ENCODE measurements at places on chromosomes 7 and 10.

GRCh38 chr7:151735186-151735850 is 141.6 kb downstream of the PRKAG2 start:
- peak; percentile 73 for DNase-seq

DNA sequence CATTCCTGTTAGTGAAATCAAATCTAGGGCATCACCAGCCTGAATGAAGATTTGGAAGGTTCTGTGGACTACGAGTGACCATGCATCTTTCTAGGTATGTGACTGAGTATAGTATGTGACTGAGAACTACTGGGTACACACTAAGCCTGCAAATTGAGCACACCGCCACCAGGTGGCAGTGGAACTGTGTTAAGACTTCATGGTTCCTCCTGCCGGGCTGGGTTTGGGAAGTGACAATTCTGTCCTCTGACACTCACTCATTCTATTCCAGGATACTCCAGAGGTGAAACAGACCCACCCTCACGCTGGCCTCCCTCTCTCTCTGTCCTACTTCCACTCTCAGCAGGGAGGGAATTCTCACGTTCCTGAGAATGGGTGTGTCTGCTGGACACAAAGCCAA is 84.0 kb upstream of the TMEM248 start:
- DNase-seq, result no peak

GRCh38 chr10:133516057-133516456 is 11.1 kb upstream of the CYP2E1 start:
- DNase-seq, result no peak

- DNase-seq, result no peak
Observed at GRCh38 chr7:18721429-18721828, 225.9 kb downstream of the HDAC9 start.

GRCh38 chr7:50792342-50793119 is 9.8 kb upstream of the GRB10 start:
- no peak for DNase-seq

GRCh38 chr10:124170631-124171030 is 77.2 kb upstream of the CHST15 start:
- no peak for DNase-seq

GRCh38 chr7:131538813-131539179 is 17.6 kb downstream of the PODXL start:
- peak; percentile 90 for DNase-seq

GRCh38 chr7:12013983-12014382 is 182.0 kb upstream of the THSD7A start:
- no peak for DNase-seq

- DNase-seq, result no peak
Observed at GRCh38 chr10:75428434-75429158, 2.8 kb upstream of the LRMDA start.

DNA sequence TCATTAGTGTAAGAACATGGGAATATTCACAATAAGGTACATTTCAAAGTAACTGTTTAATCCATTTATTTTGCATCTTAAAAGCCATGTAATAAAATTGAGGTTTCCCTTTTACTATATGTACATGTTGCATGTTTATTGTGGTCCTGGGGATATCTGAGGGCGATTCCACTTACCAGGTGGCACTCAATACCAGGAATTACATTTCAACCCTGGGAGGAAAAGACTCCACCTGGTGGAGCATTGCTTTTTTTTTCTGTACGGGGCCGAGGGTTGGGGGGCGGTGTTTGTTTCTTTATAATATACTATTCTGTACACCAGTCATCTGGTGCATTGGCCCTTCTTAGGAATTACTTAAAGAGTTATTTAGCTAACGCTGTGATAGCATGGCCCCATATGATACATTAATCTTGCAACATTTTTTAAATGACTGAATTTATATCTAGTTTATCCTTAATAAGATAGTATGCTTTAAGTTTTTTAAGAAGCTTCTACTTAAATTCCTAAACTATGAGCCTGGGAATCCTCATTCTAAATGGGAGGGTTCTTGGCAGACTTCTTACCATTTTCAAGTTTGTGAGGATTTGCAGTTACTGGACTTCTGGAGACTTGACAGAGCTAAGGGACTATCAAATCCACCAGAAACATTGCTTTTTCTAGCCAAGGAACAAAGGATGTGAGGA is 7.2 kb upstream of the HGF start:
- DNase-seq, result no peak

- peak; percentile 63 for DNase-seq
Observed at GRCh38 chr7:22192801-22193200, 164.2 kb downstream of the RAPGEF5 start.

GRCh38 chr10:103125323-103126267 is 67.5 kb downstream of the NT5C2 start:
- DNase-seq, result peak; percentile 68

GRCh38 chr7:151893405-151893923 is 16.5 kb upstream of the PRKAG2 start:
- no peak for DNase-seq

DNA sequence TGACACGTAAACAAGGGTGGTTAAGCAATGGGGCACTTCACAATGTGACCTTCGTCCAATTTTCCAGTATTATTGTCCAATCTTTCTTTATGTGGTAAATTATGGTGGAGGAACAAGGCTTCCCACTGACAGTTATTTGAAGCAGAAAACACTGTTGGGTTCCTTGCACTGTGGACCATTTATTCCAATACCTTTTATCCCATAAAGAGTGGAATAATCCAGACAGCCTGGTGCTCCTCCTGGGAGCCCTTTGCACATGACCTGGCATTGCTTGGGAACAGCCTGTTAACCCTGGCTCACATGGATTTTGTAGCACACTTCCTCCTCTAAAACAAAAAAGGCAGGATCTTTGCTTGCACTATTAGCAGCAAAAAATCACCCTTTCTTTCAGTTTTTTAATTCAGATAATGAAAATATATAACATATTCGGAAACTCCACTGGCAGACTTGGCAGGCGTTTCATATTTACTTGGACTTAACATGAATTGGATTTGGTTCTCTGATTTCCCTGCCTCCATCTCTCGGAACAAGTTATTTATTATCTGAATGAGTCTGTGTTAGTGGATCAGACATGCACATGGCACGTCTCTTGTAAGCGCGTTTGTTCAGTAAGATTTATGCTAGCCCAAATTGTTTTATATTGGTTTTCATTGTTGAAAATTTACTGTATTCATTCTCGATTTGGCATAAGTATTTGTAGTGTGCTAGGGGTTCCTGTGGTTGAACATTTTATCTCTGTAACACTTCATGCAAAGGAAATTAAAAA is 59.3 kb downstream of the BMPER start:
- no peak for DNase-seq

DNA sequence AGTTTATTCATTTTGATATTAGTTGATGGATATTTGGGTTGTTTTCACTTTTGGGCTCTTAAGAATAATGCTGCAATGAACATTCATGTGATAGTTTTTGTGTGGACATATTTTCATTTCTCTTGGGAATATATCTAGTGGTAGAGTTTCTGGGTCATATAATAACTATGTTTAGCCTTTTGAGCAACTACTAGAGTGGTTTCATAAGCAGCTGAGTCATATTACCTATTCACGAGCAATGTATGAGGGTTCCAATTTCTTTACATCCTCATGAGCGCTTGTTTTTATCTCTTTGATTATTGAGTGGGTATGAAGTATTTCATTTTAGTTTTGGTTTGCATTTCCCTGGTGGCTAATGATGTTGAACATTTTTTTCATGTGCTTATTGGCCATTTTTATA is 182.6 kb downstream of the PON1 start:
- no peak for DNase-seq

- DNase-seq, result no peak
Observed at GRCh38 chr10:13990392-13990805, 340.3 kb downstream of the FRMD4A start.

DNA sequence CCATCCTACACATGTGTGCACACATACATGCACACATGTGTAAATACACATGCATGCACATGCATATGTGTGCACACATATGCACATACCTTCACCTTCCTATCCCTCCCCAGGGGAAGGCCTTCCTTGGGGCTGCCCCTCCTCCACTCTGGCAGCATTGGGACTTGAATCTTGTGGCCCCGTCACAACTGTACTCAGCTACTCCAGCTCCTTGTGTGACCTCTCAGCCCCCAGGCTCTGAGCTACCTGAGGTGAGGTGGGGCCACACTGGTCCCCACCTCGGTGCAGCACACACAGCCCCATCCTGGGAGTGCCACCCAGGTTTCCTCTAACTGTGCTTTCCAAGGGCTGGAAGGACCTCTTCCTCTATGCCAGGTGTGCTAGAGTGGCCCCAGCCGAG is 116.0 kb downstream of the LHPP start:
- no peak for DNase-seq

GRCh38 chr10:25068152-25069058 is 52.0 kb downstream of the THNSL1 start:
- no peak for DNase-seq

DNA sequence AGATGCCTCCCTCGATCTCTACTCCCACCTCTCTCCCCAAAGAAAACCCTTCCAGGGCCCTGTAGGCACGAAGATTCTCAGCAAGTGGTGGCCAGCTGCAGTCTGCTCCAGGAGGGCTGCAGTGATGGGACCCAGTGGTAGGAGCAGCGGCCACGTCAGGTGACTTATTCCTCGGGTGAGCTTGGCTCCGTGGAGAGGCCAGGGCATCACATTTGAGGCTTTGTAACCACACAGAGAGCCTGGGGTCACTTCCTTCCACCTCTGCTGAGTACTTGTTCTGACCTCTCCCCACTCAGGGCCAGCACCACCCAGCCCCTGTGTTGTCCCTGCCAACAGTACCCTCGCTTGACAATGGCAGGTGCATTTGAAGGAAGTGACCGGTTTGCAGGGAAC is 17.9 kb upstream of the EN2 start:
- DNase-seq, result no peak

GRCh38 chr7:82521906-82522445 is 78.4 kb upstream of the CACNA2D1 start:
- no peak for DNase-seq

GRCh38 chr7:123995617-123996326 is 37.1 kb downstream of the TMEM229A start:
- no peak for DNase-seq

- DNase-seq, result no peak
Observed at GRCh38 chr7:45978731-45979211, 57.7 kb upstream of the IGFBP3 start.

- peak; percentile 57 for DNase-seq
Observed at GRCh38 chr10:2619472-2619871, 447.9 kb upstream of the PFKP start.

DNA sequence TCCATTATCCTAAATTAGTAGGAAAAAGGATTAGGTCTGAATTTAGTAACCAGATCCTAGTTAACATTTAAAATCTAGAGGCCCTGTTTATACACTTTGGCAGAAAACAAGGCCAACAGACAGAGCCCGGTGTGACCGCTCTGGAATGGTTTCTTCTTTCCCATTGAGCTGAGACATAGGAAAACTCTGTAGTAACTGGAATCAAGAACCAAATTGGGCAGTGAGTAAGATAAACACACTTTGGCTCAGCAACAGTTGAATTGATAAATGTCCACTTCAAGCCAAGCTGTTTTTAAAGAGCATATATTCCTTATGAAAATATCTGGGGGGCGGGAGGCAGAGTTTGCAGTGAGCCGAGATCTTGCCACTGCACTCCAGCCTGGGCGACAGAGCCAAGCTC is 343.7 kb upstream of the SEMA3A start:
- no peak for DNase-seq

GRCh38 chr10:104324931-104325330 is 13.3 kb downstream of the ITPRIP start:
- no peak for DNase-seq

- DNase-seq, result no peak
Observed at GRCh38 chr7:36217961-36218284, 64.9 kb downstream of the EEPD1 start.

- DNase-seq, result no peak
Observed at GRCh38 chr7:33395340-33395739, 266.0 kb downstream of the BBS9 start.

DNA sequence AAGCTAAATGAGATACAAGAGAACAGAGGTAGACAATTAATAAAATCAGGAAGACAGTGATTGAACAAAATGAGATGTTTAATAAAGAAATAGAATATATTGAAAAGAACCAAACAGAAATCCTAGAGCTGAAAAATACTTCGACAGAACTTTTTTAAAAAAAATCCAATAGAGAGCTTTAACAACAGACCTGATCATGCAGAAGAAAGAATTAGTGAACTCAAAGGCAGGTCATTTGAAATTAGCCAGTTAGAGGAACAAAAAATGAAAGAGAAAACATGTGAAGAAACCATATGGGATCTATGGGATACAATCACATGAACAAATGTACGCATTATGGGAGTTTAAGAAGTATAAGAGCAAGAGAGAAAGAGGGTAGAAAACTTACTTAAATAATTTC is 37.3 kb upstream of the ADRA2A start:
- DNase-seq, result no peak

GRCh38 chr10:32376771-32377170 is 29.8 kb upstream of the EPC1 start:
- DNase-seq, result no peak

DNA sequence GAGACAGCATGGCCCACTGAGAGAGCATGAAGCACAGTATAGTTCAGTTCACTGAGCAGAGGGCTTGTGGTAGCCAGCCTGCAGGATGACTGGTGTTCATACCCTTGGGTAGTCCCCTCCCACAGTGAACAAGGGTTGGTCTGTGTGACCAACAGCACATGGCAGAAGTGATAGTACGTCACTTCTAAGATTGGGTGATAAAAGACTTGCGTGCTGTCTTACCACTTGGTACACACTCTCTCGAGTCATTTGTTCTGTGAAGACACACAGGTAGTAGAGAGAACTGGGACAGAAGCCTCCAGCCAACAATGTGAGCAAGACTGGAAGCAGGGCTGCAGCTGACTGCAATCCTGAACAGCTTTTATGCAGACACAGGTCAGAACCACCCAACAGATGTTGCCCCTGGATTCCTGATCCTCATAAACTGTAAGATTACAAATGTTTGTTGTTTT is 14.6 kb downstream of the EPC1 start:
- no peak for DNase-seq

- DNase-seq, result no peak
Observed at GRCh38 chr7:92872701-92873100, 36.3 kb upstream of the CDK6 start.
